NCI-H69 (cell line): ENCODE measurements at places on chromosomes 3 and 15.

DNA sequence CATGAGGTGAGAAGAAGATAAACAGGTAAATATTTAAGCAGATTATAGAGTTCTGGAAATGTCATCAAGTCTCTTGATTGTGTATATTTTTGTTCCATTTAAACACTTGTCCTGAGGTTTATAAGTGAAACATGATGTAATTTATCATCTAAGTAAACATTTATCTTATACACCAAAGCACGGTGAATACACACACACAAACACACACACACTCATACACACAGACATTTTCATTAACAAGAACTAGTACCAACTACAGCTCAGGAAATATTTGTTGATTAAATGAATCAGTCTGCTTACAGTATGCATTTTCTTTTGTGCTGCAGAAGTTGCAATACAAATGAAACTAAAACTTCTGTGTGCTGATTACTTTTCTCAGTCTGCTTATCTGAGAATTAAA is 357.3 kb downstream of the ZBTB20 start:
- no peak for DNase-seq

DNA sequence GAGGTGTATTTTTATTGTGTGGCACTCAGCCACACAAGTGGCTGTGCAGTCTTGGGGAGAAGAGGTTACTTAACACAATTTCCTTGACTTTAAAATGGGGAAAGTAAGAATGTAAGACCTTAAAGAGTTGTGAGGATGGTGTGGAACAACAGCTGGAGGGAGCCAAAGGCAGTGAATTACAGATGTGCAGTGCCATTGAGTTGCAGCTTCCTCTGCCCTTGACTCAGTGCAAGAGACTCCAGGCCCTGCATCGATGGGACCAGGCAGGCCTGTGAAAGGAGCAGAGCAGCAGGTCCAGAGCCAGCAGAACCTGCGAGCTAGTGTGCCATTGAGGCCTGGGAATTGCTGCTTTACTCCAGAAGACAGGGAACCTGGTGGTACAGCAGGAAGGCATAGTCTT is 27.2 kb downstream of the EEFSEC start:
- no peak for DNase-seq

- no peak for DNase-seq
Measured at GRCh38 chr3:167835953-167836352, 100.4 kb downstream of the SERPINI1 start.

GRCh38 chr3:143109861-143110260 is 9.7 kb upstream of the CHST2 start:
- no peak for DNase-seq

- DNase-seq: no peak
Measured at GRCh38 chr15:69675731-69676130, 223.1 kb downstream of the RPLP1 start.

- no peak for DNase-seq
Measured at GRCh38 chr3:127479449-127479848, 111.1 kb downstream of the TPRA1 start.

- DNase-seq: peak; percentile 42
Measured at GRCh38 chr3:126983653-126984390, 907 bp downstream of the PLXNA1 start.

DNA sequence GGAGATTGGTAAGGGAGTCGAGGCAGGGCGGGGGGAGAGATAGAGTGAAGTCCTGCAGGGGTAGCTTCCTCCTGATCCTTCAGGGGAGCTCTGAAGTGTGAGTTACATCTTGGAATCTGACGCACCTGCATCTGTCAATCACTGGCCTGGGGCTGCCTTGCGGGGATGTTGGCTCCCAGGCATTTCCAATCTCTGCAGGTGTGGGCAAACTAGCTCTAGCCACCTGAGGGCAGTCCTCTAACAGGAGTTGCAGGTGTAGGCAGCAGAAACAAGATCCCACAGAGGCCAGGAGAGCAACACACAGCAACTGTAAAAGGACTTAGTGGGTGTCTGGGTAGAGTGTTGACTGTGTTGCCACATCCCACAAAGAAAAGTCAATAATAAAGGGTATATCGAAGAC is 63.6 kb downstream of the ZNF621 start:
- no peak for DNase-seq

- no peak for DNase-seq
Measured at GRCh38 chr3:12845811-12846210, 4.4 kb upstream of the RPL32 start.
